ENCODE measurements at places on chromosomes 2 and 18.

DNA sequence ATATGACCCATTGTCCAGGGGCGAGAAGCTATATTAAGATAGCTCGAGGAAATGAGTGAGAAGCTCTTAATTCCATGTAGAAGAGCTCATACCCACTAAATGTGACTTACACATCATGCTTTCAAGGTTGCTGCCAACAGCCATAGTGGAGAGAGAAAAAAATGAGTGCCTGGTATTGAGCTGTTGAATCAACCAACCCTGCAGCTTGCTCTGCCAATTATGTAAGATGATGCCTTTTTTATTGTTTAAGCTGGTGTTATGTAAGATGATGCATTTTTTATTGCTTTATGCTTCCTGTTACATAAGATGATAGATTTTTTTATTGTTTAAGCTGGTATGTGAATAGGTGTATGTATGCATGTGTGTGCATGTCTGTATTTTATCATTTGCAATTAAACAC is 228.2 kb downstream of the CCDC178 start:
- no peak for DNase-seq

DNA sequence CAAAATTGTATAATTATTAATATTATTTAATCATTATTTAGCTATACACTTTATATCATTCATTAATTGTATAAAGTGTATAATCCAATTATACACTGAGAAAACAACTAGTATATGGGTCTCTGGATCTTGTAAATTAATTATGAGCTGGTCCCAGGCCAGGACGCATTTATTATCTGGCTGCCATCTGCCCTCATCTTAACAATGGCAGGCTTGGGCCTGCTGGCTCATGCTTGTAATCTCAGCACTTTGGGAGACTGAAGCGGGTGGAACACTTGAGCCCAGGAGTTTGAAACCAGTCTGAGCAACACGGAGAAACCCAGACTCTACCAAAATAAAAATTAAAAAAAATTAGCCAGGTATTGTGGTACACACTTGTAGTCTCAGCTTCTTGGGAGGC is 502.2 kb upstream of the NRXN1 start:
- DNase-seq, result no peak

DNA sequence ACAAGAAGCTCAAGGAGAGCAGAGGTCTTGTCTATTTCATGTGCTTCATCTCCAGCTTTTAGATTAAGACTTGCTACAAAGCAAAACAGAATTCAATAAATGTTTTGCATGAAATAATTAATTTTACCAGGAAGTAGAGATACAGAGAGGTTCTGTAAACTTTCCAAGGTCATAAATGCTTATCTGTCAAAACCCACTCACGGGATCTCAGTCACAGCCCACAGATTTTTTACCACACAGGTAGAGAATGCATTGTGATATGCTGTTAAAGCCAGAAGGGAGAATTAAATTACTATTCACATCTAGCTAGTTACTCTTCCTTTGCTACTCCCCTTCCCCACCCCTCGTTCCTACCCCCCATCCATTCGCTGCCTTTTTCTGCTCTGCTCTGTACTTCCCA is 205.5 kb downstream of the DNAH7 start:
- DNase-seq, result no peak

GRCh38 chr2:186995092-186995491 is 146.1 kb upstream of the ZSWIM2 start:
- DNase-seq, result no peak

DNA sequence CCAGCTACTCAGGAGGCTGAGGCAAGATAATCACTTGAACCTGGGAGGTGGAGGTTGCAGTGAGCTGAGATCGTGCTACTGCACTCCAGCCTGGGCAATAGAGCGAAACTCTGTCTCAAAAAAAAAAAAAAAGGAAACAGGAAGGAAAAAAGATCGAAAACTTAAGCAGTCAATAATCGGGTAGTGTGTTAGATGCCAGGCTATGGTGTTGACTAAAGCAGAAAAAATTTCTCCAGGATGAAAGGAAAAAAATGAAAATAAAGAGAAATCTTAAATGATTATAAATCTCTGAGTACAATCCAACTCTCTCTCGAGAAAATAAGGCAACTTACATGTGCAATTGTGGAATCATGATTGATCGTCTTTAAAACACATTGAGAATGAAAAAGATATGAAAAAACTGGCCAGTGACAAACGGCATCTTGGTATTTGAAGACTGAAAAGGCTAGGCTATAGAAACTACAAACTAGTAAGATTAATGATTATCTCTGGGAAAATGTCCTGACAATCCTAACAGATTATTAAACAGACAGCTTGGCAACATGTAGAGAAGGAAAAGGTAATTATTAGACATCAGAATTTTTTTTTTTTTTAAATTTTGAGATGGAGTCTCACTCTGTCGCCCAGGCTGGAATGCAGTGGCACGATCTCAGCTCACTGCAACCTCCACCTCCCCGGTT is 16.3 kb upstream of the EPHA4 start:
- no peak for DNase-seq

DNA sequence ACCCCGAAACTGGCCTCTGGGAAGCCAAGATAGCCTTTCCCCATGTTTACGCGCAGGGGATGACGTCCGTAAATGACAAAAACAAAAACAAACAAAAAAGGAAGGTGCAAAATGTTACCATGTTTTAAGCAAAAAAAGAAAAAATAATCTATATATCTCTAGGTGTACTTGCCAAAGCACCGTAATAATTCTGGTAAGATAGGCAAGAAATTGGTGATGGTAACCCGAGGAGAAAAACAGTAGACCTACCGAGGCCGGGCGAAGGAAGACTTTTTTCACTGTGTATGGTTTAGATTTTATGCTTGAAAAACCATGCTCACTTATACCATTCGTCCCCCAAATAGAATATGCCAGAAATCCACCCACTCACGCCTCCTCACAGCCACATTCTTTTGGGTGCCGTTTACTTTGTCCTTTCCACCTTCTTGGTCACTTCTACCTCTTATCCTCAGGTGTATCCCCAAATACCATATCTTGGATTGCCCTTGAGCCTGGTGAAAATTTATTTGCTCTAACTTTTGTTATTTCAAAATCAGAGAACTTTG is 8.0 kb downstream of the GATA6 start:
- no peak for DNase-seq
